ENCODE measurements at places on chromosomes 2 and 18.

GRCh38 chr2:83112858-83113257 lies 1346.2 kb downstream of the SUCLG1 start:
- no peak for DNase-seq

DNA sequence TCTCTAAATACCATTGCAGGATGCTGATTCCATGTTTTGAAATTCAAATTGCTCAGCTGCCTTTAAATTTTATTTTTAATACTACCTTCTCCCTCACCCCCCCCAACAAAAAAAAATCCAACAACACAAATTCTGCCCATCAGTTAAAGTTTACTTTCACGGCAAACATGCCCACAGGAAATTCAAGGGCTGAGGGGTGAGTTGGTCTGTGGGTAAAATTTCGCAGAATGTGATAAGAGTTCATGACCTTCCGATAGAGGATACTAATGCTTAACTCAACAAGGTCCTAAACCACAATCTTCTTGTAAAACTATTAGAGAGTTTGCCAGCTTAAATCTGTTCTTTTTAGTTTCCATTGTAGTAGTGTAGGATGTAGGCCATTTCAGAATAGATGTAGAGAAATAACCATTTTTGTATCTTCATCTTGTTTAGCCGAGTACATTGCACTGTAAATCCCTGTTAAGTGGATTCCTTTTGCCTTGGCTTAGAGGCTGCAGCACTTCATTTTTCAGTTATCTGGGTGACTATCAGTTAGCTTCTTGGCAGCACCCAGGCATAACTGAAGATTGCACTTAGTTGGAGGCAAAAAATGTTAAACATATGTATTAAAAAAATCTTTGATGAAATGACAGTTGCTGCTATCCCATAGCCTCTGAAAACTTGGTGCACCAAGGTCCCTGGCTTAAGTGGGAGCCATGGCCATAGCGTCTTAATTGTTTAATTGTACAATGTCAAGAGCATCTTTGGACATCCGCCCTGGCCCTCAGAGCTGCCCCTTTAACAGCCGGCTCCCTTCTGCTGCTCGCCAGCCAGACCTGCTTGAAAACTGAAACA lies 232.3 kb downstream of the HAUS1 start:
- DNase-seq = no peak

- DNase-seq = no peak
Observed at GRCh38 chr2:97755491-97755890, 42.1 kb downstream of the ZAP70 start.

DNA sequence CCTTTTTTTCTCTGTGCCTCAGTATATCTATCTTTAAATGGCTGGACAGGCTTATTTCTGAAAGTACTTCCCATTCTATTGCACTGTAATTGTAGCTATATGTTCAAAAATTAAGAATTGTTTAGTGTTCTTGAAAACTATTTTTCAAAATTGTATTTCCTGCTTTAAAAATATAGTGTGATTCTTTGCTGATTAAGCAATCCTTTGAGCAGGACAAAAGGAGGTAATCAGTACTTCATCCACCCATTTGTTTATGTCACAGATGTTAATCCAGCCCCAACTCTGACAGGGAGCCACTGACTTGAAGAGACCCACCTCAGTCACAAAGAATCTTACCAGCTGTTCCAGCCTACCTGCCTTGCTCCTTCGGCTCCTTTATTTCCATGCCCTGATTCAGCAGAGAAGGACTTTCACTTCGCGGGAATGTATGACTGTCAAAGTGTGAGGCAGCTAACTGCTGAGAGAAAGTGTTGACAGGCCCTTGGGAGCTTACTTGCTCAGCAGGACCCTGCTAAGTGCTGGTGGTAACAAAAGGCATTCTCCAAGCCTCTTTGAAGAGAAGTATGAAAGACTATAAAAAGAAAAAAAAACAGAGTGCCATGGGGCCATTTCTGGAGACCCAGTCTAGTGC lies 393.3 kb upstream of the CYRIA start:
- DNase-seq = no peak

GRCh38 chr2:8217468-8218030 lies 464.3 kb upstream of the ID2 start:
- DNase-seq = no peak

DNA sequence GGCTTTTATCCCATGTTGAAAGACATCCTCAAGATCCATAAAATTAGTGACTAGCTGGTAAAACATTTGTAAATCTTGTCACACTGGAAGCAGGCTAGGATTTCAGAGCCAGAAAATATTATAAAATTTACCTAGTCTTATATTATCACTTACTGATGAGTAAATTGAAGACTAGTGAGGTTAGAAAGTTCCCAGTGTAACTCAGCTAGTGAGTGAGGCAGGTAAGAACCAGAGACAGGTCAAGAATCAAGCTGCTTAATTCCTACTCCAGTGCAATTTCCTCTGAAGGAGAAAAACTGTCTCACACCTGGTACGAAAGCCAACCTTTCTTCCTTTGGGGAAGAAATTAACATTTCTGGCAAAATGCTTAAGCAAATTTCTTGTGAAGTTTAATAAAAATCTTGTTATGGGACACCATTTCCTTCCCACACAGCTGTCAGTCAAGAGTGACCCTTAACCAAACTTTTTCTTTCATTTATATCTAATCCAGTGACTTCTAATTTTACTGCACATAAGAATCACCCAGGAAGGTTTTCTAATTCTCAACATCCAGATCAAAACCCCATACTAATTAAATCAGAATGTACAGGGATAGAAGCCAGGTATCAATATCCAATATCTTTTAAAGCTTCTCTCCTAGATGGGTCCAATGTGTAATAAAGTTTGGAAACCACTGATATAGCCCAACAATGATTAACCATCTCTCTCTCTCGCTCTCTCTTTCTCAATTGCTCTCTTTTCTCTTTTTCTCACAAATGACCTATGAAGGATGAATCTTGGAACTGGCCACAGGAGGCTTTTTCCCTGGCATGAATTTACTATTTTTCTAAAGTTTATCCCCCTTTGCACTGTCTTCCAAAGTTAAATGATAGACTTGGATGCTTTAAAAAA lies 264.3 kb upstream of the SLC39A10 start:
- no peak for DNase-seq

Data from NCI-H774 (cell line).